ENCODE measurements at places on chromosomes 6 and 20. TPM values are rescaled to one million over a fixed set of nuclear protein-coding genes. Genes with fewer than 3 reads are reported as not detected.
A peak's percentile ranks its signal among the peaks of the same experiment; 100 is the strongest.

Gene DDX27
- total RNA-seq = 85.9 TPM

Gene TREM2
- not detected for total RNA-seq

Gene HLA-DMA
- total RNA-seq = 8.5 TPM

Gene THEMIS
- total RNA-seq = not detected

Gene MUC22
- total RNA-seq = not detected

Gene ALDH8A1
- not detected for total RNA-seq

DNA sequence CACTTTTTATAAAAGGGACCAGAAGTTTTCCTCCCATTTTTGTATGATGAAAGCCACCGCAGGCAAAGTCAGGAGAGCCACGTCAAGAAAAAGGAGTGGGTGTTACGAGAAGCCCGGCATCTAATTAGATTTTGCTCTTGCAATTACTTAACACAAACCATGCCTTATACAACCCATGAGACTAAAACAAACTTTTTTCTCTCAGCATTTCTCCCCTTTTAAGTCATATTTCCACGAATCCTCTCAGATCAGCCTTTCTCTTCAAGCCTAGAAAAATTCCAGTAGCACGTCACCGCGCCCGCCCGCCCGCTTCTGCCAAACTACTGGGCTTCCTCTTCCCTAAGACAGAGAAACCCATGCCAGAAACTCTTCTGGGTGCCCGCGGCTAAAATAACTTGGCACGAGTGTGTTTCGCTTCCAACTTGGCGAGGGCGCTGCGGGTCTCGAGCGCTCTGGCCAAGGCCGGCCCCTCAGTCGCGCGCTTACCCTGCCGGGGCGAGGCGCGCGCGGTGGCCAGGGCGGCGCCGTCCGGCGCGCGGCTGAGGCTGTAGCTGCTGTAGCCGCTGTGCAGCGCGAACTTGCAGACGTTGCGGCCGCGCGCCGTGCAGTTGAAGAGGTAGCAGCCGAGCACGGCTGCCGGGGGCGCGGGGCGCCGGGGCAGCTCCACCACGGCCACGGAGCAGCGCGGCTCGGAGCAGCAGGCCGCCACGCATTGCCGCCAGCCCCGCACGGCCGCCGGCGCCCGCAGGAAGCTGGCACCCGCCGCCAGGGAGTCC lies 1.0 kb downstream of the LRP11 start:
- DNase-seq = peak; percentile 64

DNA sequence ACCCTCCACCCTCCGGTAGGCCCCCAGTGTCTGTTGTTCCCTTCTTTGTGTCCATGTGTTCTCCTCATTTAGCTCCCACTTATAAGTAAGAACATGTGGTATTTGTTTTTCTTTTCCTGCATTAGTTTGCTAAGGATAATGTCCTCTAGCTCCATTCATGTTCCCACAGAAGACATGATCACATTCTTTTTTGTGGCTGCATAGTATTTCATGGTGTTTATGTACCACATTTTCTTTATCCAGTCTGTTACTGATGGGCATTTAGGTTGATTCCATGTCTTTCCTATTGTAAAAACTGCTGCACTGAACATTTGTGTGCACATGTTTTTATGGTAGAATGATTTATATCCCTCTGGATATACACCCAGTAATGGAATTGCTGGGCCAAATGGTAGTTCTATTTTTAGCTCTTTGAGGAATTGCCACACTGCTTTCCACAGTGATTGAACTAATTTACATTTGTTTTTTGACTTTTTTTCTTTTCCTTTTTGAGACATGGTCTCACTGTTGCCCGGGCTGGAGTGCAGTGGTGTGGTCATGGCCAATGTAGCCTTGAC lies 4.5 kb downstream of the KPNA5 start:
- no peak for DNase-seq

- DNase-seq = no peak
Measured at GRCh38 chr20:26324177-26324576, 627.5 kb upstream of the ZNF337 start.

DNA sequence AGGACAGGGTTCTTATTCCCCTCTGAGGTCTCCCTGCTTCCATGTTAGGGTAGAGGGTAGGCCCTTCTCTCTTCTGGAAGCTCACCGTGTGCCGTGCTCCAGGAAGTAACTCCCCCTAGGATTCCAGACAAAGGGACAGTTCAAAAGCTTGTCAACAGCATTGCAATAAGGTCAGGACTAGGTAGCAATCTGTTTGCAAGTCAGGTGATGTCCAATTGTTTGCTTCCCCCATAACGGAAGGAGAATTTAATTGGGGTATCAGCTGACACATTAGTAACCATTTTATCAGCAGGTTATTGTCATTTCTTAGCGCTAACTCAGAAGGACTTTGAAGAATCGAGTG lies 41.9 kb downstream of the SYNJ2 start:
- no peak for DNase-seq

- DNase-seq = no peak
Measured at GRCh38 chr6:34816635-34817301, 24.9 kb downstream of the BLTP3A start.

DNA sequence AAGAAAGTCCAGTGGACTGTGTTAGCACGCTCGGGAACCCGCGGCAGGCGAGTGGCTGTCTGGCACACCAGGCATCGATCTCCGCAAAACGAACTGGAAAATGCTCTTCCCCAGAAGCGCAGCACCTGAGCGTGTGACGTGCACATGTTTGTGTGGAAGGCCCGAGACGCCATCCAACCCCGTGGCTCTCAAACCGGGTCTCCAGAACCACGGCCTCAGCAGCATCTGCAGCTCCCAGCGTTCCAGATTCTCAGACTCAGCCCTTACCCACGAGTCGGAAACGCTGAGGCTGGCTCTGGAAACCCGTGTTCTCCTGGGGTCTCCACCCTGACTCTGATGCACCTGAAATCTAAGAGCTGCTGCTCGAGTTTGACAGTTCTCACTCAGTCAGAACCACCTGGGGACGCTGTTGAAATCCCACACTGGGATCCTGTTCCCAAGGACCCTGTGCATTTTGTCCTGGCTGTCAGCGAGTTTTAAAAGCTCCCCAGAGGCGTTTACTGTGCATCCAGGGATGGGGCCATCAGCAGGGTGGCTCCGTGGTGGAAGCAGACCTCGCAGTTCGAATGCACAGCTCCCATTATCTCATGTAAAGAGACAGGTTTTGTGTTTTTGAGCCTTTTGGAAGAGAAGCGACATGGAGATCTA lies 69.0 kb downstream of the DLL1 start:
- no peak for DNase-seq

- DNase-seq = no peak
Measured at GRCh38 chr20:60046436-60046835, 88.2 kb downstream of the CDH26 start.

DNA sequence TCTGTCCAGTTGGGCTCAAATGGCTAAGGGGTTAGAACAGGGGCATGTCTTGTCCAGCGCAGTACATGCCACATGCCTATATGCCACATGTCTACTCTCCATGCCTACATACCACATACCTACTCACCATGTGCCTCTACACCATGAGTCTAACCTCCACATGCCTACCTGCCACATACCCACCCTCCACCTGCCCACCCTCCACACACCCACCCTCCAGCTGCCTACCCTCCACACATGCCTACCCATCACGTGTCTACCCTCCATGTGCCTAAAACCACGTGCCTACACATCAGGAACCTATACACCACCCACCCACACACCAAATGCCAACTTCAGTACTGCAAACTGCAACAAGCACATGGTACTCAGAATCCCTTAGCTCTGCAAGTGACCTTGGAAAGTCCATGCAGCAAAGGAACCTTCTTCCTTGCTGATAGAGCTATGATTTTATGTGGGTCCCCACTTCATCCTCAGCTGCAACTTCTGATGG lies 113.0 kb upstream of the CST7 start:
- DNase-seq = no peak

- no peak for DNase-seq
Measured at GRCh38 chr20:5045906-5046305, 44.6 kb upstream of the SLC23A2 start.

Data from HT-29 (cell line).